H9 (cell line): ENCODE measurements at places on chromosomes 12 and 14. TPM values are rescaled to one million over a fixed set of nuclear protein-coding genes. Genes with fewer than 3 reads are reported as not detected.

DNA sequence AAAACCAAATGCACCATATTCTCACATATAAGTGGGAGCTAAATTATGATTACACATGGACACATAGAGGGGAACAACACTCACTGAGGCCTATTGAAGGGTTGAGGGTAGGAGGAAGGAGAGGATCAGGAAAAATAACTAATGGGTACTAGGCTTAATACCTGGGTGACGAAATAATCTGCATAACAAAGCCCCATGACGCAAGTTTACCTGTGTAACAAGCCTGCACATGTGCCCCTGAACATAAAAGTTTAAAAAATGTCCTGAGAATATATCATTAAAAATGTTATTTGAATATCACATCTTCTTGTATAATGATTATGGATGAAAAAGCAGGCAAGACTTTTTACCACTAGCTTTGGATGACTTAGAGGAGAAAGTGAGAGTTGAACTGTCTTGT lies 138.0 kb upstream of the NOVA1 start:
- DNase-seq, result no peak
- H3K4me1 ChIP-seq, result no peaks in the 10 kb centered on the region
- no peak overlapping the region for H3K27ac ChIP-seq
- H3K27me3 ChIP-seq, result no peaks in the 10 kb centered on the region

FOXN4 gene
- 0.29 and 0.39 TPM in 2 replicates for total RNA-seq

GRCh38 chr12:121578230-121579189 lies 2.3 kb downstream of the KDM2B start:
- peaks cover 6% of the 10 kb centered on the region; the same call in 1 of the 2 replicates for H3K4me1 ChIP-seq
- H3K4me3 ChIP-seq, result peak overlapping the region; percentile 79
- DNase-seq, result peak; percentile 66
- peaks cover 29% of the 10 kb centered on the region for H3K36me3 ChIP-seq

LIN7A gene
- 18.3 and 18.4 TPM in 2 replicates for total RNA-seq

NGB gene
- total RNA-seq, result 0.11 and 0.26 TPM in 2 replicates

DNA sequence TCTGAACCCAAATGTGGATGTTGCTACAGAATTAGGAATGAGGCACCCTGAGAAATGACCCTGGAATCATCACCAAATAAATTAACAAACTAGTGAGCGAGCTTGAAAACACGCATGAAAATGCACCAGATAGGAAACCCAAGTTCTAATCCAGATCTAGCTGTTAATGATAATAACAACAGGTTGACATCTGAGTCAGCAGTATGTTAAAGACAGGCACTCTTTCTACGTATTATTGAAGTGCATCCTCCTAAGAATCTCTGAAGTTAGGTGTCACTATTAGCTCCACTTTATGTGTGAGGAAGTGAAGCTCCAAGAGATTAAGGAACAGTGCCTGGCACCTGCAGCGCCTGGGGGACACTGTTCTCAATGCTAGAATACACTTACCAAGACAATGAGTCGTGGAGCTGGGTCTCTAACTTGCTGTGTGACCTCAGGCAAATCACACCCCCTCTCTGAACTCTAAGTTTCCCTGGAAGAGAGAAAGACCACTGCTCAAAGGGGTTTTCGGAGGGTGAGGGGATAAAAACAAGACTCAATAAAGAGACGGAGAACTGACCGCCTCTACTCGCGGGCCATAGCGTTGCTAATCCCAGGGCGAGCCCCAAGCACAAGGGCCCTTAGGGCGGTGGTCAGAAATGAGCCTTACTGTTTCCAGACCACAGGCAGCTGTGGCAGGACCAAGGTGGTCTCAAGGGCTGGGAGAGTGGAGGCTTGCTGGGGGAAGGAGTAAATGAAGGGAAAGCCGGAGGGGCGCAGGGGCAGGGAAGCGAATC lies 2.1 kb downstream of the SLC6A12 start:
- 0 out of 2 replicates have a peak, but pooled peaks cover 4% of the 10 kb centered on the region for H3K4me1 ChIP-seq
- H3K4me3 ChIP-seq, result no peak overlapping the region
- no peaks in the 10 kb centered on the region for H3K36me3 ChIP-seq
- H3K27me3 ChIP-seq, result peaks cover 4% of the 10 kb centered on the region; the same call in 1 of the 2 replicates
- H3K27ac ChIP-seq, result no peak overlapping the region
- DNase-seq, result no peak

DNA sequence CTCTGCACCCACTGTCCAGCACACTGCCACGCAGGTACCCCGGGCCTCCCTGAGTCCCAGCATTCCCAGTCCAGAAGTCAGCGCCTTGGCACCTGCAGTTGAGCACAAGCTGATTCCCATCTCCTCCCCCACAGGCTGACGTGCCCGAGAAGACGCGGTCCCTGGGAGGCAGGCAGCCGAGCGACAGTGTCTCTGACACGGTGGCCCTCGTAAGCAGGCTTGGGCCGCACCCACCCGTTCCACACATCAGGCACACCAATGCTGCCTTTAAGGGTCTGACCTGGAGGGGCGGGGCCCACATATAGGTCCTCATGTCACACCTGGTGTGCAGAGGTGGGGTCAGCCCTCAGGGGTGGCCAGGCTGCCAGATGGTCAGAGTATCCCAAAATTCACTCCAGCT lies 18.4 kb upstream of the TEX22 start:
- peaks cover 11% of the 10 kb centered on the region; the same call in 2 of the 3 replicates for H3K36me3 ChIP-seq
- H3K27ac ChIP-seq, result no peak overlapping the region
- peaks cover 2% of the 10 kb centered on the region; the same call in 1 of the 2 replicates for H3K4me1 ChIP-seq
- DNase-seq, result no peak
- no peak overlapping the region for H3K4me3 ChIP-seq

- H3K4me1 ChIP-seq, result no peaks in the 10 kb centered on the region
- no peak for DNase-seq
- H3K27ac ChIP-seq, result no peak overlapping the region
- H3K36me3 ChIP-seq, result no peaks in the 10 kb centered on the region
- no peak overlapping the region for H3K4me3 ChIP-seq
- H3K27me3 ChIP-seq, result no peaks in the 10 kb centered on the region
These were observed 334.9 kb upstream of the DIO2 start for GRCh38 chr14:80545935-80546854.

BORCS5 gene
- 13.4 and 13.9 TPM in 2 replicates for total RNA-seq

DNA sequence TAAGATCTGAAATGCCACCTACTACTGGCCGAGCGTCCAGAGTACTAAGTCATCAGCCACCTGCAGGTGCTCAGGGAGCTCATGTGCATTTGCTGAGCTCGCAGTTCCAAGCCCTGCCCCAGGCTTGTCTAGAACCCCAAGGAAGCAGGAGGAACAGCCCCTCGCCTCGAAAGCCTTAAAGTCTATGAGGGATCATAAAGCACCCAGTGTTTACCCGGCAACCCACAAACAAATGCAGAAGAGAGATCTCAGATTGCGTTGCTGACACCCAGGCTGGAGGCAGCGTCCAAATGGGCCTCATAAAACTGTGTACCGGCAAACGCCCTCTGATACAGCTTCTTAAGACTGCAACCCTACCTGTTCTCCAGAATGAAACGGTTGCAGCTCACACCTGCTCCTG lies 6.8 kb downstream of the KDM2B start:
- H3K27me3 ChIP-seq, result no peaks in the 10 kb centered on the region
- H3K36me3 ChIP-seq, result peaks cover 71% of the 10 kb centered on the region
- DNase-seq, result no peak
- H3K4me3 ChIP-seq, result peak overlapping the region; percentile 56; the same call in 1 of the 3 replicates
